NAMALWA (cell line): ENCODE measurements at places on chromosomes 12 and 14.

GRCh38 chr12:121490401-121491281, 90.2 kb downstream of the KDM2B start:
- DNase-seq: peak; percentile 52

GRCh38 chr14:99660006-99660566, 15.2 kb downstream of the HHIPL1 start:
- no peak for DNase-seq

DNA sequence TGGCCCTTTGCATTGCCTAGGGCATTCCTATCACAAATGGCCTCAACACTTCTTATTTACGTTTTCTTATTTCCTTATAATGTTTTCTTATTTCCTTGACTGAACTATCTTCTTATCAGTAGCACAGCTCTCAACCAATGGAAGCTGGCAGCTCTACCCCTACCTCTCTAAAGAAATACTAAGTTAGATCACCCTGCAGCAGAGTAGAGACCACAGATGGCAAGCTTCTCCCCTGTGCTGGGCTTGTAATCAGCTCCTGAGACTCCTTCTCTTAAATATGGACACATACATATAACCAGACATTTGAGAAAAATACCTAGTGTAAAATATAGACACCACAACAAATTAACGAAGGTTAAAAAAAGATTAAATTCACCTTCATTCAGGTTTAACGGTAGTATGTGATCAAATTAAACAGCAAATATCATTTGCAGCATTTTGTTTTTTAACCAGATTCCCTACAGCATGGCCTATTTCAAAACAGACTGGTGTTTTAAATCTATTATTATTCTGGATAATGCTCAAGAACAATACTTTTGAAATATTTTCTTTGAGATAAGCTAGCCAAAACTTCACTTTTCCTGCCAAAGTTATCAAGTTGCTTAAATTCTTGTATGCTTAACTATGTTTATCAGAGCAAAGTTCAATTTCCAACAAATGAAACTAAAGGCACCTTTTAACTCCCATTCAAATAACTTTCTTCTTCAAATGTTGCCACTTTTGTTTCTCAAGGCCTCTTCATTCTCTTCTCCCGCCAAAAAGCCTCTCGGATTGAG, 54.3 kb downstream of the SLC41A2 start:
- no peak for DNase-seq

DNA sequence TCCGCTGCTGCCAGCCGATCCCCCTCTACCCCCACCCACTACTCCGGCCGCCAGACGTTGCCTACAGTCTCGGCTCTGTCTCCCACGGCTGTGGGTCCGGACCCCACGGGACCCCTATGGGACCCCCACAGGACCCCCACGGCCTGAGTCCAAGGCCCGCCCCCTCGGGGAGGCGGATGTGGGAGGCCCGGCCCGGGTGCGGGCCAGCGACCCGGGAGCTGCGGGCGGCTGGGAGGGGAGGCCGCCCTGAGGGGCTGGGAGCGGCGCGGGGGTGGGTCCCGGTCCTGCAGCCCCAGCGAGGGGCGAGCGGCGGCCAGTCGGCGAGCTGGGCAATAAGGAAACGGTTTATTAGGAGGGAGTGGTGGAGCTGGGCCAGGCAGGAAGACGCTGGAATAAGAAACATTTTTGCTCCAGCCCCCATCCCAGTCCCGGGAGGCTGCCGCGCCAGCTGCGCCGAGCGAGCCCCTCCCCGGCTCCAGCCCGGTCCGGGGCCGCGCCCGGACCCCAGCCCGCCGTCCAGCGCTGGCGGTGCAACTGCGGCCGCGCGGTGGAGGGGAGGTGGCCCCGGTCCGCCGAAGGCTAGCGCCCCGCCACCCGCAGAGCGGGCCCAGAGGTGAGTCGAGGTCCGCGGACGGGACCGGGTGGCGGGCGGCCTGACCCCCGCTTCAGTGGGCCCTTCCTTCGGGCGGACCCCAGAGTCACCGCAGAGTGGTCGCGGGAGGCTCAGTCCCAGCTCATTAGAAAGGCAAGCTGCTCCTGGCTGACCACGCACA, at the start of gene ACVRL1:
TSS of gene ACVRL1 (plus strand) at position 422 of the 773 bp plus-strand sequence. CDS start 4,971 bp downstream, outside the sequence.
- DNase-seq: no peak

DNA sequence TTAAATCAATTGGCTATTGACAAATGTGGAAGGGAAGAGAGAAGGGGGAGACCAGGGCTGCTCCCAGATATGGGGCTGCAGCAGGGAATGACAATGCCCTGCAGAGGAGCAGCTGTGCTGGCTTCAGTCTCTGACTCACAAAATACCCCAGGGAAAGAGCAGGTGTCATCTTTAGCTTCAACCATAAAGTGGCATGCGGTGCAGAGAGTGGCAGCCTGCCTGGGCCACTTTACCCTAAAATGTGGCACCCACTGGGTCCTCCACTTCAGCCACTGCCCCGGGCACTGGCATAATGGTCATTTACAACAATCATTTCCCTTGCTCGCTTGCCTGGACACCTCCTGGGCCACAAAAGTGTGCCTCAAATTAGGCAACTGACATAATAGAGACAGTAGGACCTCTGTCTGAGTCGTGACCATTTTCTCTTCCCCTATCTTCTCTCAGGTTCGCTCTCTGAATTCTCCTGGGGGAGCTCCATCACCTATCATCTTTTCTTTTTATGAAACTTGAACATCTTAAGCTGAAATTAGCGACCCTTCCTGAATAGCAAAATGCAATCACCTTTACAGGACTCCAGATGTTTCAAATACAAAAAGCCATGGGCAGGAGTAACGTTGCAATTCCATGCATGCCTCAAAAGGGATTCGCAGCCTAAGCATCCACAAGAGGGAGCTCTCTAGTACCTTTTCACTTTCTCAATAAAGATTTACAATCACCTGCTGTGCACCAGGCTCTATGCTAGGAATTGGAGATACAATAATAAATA, 179.9 kb upstream of the ATF7IP start:
- peak; percentile 83 for DNase-seq

GRCh38 chr14:85263916-85264675, 265.8 kb upstream of the FLRT2 start:
- DNase-seq: no peak

GRCh38 chr14:94341656-94342333, 18.7 kb upstream of the SERPINA6 start:
- no peak for DNase-seq

DNA sequence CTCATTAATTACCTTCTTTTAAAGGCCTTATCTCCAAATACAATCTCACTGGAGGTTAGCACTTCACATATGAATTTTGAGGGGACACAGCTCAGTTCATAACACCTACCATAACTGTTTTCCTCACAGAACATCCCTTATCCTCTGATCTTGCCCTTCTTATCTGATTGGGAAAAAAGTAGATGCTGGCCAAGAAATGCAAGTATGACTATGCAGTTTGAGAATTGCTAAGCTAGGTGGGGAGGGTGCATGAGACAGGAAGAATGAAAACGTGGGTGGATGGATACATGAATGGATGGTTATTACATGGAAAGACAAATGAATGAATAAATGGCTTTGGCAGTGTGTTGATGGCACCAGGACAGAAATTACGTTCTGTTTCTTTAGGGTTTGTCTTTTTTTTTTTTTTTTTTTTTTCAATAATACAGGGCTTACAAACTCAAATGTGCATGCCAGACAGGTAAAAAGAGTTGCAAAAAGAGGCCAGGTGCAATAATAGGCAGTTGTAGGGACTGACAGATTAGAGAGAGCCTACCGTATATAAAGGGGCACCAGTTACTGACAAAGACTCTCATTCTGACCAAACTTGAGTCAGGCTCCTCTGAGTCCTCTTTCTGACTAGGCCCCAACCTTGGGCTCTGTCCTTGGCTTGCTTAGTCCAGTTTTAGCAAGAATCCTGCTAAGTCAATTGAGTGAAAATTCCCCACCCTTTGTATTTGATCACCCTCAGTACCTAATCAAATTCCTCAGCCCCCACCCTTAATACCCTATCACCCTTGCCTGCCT, 304.9 kb downstream of the ZFP36L1 start:
- DNase-seq: no peak

- no peak for DNase-seq
These were observed 258.7 kb downstream of the FLRT2 start for GRCh38 chr14:85788470-85789233.

GRCh38 chr12:47910486-47910885, 5.7 kb upstream of the VDR start:
- DNase-seq: no peak

GRCh38 chr12:11986165-11986564, 84.6 kb upstream of the BCL2L14 start:
- DNase-seq: no peak

- DNase-seq: no peak
These were observed 924.1 kb upstream of the TMEM132C start for GRCh38 chr12:127342861-127343260.

GRCh38 chr12:55930771-55931316, at the start of gene DGKA:
TSS of gene DGKA (plus strand) at chr12:55931162. CDS start at chr12:55936504, 5,342 bp downstream.
- peak; percentile 82 for DNase-seq

- no peak for DNase-seq
These were observed 25.4 kb upstream of the BCL7A start for GRCh38 chr12:121996050-121996944.

GRCh38 chr12:77001276-77001675, 64.1 kb downstream of the E2F7 start:
- no peak for DNase-seq

DNA sequence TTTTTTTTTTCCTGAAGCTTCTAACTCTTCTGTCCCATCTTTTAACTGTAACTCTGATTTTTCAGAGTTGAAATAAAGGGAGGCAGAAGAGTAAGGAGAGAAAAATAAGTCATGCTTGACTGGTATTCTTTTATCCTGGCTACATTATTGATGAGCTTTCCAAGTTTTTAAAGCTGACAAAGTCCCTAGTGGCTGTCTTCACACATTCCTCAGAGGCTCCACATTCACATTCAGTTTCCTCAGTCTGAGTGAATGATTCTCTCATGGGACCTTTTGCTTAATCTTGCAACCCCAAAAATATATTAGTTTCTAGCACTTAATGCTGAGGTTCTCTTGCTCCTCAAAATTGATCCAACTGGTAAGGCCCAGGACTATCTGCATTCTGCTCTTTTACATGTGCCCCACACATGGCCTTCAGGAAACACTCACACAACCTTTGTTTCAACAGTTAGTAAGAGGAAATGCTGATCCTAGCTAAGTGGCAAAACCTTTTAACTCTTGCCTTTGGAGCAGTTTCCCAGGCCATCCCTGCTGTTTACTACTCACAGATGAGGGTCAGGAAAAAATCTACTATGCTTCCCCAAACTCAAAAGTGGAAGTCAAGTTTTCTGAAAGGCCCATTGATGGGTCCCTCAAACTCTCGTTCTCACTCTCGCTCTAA, 61.7 kb upstream of the SLC6A15 start:
- DNase-seq: no peak

DNA sequence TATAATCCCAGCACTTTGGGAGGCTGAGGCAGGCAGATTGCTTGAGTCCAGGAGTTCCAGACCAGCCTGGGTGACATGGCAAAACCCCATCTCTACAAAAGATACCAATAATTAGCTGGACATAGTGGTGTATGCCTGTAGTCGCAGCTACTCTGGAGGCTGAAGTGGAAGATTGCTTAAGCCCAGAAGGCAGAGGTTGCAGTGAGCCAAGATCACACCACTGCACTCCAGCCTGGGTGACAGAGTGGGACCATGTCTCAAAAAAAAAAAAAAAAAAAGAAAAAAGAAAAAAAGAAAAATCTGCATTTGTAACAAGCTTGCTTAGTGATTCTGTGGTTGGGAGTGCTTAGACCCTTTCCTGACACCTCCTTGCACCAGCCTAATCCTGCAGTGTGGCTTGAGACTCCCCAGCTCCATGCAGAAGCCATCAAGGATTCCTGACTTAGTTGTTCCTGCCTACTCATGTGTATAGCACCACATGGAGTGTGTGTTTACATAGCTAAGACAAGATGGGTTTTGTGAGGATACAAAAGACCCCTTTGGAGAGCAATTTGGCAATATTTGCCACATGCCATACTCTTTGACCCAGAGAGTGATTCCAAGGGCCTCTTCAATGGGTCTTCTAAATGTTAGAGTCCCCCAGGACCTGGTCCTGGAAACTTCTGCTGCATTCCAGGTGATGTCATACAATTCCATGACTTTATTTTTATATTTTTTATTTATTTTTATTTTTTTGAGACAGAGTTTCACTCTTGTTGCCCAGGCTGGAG, 5.1 kb upstream of the TMED10 start:
- DNase-seq: no peak

- no peak for DNase-seq
These were observed 353.9 kb upstream of the TBX3 start for GRCh38 chr12:115037830-115038229.

DNA sequence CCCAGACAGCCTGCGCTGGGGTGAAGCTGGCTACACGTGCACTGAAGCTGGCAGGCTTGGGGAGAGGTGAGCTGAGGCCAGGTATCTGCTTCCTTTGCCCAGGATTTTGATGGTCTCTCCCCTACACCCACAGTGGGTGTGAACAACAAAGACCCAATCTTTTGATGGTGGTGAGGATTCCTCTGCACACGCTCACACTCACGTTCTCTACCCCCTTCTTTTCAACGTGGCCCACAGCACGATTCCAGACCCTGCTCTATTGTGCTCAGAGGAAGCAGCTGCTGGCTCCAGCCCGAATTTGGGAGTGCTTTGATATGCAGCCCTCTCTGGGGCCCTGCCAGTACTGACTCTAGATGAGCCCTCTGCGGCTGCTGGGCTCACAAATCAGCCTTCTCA, 4.9 kb downstream of the CD9 start:
- no peak for DNase-seq

DNA sequence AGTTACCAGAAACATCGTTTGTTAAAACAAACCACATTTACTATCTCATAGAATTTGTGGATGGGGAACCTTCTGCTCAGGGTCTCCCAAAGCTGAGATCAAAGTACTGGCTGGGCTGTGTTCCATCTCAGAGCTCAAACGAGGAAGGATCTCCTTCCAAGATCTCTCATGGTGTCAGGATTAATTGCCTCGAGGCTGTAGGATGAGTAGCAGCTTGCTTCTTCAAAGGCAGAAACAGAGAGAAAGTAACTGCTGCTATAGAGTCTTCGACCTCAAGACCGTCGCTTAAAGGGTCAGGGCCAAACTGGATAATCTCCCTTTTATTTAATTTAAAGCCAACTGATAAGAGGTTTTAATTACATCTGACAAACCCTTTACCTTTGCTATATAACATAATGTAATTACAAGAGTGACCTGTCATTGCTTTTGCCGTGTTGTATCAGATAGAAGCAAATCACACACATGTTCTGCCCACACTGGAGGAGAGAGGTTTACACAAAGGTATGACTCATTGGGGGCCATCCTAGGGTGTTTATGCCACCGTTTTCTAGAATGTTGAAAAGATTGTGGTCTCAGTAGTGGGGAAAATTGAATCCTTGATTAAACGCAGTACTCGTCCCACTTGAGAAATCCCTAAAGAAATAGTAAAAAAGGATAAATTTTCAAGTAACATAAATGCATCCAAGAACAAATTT, 868.8 kb upstream of the TMEM132C start:
- DNase-seq: no peak

- no peak for DNase-seq
These were observed 46.9 kb downstream of the PRMT8 start for GRCh38 chr12:3537719-3538465.
